C1 segment of cervical spinal cord (tissue), 14 donors: ENCODE measurements at places on chromosomes 6 and 20.

DNA sequence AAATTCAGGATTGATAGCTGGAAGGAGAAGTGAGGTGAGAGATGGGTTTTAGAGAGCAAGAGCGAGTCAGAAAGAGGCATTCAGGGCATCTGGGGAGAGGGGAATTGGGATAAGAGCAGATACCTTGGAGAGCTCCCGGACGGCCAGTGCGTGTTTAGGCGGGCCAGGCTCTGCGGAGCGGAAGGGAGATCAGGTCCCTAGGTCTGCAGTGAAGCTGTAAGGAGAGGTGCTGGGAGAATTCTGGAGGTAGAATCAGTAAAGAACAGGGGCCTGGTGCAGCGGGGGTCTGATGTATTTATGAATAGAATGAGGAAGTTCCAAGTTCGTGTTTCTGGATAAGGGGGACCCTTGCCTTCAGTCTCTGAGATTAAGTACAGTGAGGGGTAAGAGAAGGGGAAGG lies 47.4 kb upstream of the FAM83D start:
- no peak for DNase-seq

DNA sequence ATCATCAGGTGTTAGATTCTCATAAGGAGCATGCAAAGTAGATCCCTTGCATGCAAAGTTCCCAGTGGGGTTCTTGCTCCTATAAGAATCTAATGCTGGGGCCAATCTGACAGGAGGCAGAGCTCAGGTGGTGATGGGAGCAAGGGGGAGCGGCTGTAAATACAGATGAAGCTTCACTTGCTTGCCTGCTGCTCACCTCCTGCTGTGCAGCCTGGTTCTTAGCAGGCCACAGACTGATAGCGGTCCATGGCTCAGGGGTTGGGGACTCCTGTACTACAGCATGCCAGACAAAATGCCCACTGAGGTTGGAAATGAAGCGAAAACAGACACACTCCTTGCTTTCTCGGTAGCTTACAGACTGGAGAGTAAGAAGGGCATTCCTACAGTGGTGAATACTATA lies 386.8 kb downstream of the PLCB1 start:
- no peak for DNase-seq

GRCh38 chr20:24735263-24735662 lies 213.8 kb upstream of the CST7 start:
- DNase-seq = no peak

DNA sequence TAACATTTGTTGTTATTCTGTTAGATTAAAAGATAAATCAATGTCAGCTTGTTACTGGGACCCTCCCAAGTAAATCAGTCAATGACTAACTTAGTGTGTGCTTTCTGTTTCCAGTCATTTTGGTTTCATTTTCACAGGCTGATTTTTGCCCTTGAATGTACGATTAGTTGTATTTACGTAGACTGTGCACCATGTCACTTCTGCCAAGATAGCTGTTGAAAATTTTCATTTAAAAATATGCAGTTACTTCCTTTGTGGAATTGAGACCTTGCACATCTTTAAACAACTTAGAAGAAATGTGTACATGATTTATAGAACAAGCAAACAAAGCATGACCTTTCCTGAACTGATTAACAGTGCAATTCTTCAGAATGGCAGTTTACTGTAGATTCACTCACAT lies 944.8 kb upstream of the CITED2 start:
- no peak for DNase-seq

- DNase-seq = no peak
Measured at GRCh38 chr6:142886431-142887170, 58.4 kb downstream of the HIVEP2 start.

- DNase-seq = no peak
Measured at GRCh38 chr6:130535242-130535641, 169.4 kb downstream of the TMEM200A start.

DNA sequence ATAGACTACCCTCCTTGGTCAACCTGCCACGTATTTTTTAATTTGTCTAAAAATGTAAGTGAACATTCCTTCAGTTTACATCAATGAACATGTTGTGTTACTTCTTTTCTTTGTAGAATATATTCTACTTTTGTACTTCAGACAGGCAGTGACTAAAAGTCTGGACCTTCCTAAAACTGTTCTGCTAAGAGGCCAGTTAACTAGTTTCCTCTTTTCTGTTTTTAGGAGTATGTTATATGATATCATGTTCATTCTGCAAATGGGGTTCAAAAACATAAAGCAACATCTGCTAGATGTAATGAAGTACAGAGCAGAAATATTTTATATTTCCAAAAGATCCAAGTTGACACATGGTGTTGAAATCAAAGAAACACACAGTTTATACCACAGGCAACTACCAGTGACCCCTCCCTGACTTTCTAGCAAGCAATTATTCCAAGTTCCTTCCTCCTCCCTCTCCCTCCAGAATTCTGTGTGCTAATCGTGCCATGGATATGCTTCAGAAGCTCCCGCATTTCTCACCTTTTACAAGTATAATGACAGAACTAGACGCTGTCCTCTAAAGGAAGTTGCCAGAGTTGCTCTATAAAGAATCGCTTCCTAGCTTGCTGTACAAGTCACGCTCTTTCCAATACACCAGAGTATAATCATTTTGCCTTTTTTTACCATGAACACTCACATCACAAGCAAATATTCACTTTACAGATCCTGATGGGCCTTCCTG lies 64.7 kb downstream of the ARHGAP18 start:
- DNase-seq = no peak

- no peak for DNase-seq
Measured at GRCh38 chr6:3885262-3886036, 36.3 kb downstream of the FAM50B start.

GRCh38 chr20:755941-756340 lies 12.4 kb downstream of the SLC52A3 start:
- DNase-seq = no peak

GRCh38 chr6:14016935-14017625 lies 92.3 kb downstream of the RNF182 start:
- no peak for DNase-seq

- no peak for DNase-seq
Measured at GRCh38 chr20:9130521-9130920, 61.6 kb downstream of the PLCB4 start.

GRCh38 chr6:91659891-91660290 lies 1073.0 kb upstream of the MAP3K7 start:
- no peak for DNase-seq

DNA sequence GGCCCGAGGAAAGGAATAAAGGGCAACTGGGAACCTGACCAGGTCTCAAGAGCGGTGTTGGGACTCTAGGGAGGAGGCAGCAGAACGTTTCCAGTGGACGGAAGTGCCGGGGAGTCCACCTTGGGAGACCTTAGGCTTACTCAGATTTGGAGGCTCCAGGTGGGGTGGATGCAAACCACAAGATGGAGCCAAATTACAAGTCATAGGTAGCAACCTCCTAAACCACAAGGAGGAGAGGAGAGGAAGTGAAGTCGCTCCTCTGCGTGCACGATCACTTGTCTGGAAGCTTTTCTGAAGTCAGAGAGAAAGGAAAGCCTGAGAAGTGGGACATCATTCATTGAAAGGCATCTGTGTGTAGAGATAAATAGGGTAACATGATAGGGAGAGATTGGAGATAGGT lies 9.3 kb downstream of the HLA-DOA start:
- DNase-seq = no peak

GRCh38 chr6:138455746-138456400 lies 43.4 kb downstream of the NHSL1 start:
- DNase-seq = no peak

DNA sequence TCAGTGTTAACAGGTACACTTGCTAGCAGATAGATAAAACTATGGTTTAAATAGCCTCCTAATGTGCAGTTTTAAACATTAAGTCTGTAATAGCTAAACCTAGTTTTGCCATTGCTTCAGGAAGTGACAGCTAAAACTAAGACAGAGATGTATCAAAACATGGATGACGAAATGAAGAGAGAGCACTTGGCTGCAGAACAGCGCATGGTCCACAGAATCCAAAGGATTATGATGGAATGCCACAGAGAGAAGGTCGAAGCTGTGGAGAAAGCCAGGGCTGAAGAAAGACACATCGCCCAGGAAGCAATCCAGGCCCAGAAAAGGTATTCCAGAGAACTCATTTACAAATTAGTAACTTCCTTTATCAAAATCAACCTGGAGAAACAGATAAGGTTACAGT lies 11.6 kb downstream of the C6orf163 start:
- DNase-seq = no peak

GRCh38 chr6:4670290-4670689 lies 105.9 kb upstream of the CDYL start:
- no peak for DNase-seq

- DNase-seq = no peak
Measured at GRCh38 chr6:42781546-42781795, 381 bp upstream of the BICRAL start.

DNA sequence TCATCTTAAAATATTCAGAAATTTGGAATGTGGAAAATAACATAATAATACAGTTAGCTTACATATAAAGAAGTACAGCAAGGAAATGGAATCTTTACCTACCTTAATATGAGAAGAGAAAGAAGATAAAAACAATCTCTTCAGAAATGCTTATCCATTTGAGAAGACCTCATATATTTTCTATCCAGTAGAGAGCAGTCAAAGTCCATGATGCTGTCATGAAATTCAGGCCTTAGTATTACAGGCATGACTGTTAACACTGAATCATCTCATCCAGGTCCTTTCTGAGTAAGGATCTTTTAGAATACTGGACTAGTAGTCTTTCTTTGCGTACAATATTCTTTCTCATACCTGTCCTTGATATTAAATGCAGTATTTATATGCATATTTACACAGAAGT lies 713.4 kb downstream of the CD109 start:
- no peak for DNase-seq

DNA sequence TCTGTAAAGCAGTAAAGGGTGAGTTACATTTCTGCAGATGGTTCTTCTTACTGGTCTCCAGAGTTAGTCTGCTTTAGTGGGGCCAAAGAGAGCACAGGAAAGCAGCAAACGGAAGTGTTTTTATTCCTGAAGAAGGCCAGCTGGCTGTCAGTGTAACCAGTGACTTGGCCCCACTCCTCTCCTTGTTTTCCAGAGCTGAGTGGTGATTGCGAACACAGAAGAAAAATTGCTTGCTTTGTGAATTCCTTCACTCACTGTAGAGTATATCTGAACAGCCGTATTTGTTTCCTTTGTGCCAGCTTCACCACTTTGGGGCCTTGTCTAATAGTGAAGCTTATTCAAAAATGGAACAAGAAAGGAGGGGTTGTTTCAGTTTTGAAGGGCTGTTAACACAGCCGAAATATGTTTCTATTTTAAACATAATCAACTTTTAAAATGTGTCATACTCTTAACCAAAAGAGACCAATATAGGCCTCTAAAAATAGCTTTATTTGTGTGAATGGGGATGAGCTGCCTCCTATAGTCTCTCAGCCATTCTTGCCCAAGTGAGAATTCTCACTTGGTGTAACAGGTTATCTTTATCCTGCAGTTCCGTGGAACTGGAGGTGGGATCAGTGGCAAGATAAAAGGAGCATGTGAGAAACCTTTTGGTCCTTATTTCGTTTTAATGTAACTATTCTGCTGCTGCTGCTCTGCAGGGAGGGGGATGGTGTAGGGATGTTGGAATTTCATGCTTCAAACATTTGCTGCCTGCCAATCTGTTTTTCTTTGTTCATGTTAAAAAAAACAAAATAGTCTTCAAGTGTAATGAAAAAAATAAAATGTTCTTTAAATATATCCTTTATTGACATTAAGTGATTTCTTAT lies 37.8 kb downstream of the ZC2HC1B start:
- no peak for DNase-seq

DNA sequence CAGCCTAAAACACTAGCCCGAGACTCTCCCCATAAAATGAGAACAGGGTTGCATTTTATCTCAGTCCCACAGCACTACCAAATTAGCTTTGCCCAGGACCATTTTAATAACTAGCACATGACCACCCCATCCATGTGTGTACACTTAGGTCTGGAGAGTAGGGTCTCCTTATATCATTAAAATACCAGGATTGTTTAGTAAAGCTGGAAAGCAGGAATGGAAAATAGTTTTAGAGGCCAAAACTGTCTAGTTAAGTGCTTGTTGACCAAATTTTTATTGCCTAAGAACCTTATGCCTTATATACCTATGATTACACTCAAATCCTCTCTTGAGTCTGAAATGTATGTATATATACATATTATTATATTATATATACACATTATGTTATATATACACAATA lies 608.4 kb downstream of the HDGFL1 start:
- no peak for DNase-seq

DNA sequence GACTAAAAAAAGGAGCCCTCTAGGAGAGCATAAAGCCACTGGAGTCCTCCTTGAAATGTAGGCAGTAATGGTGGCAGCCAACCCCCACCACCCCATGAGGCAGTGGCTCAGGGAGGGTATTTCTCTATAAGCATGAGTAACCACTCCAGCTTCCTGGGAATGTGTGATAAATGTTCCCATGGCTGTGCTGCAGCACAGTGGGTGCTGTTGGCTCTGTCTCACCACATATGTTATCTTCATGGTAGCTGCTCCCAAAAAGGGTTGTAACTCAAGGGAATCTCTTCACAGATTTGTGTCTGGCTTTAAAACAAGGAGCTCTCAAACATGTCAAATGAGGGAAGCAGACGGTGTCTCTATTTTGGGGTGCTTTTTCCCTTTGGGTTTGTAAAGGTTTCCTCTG lies 7.5 kb upstream of the PHACTR1 start:
- no peak for DNase-seq

- DNase-seq = no peak
Measured at GRCh38 chr20:9588706-9589105, 74.3 kb downstream of the LAMP5 start.

- no peak for DNase-seq
Measured at GRCh38 chr6:2178125-2178524, 67.3 kb downstream of the GMDS start.

DNA sequence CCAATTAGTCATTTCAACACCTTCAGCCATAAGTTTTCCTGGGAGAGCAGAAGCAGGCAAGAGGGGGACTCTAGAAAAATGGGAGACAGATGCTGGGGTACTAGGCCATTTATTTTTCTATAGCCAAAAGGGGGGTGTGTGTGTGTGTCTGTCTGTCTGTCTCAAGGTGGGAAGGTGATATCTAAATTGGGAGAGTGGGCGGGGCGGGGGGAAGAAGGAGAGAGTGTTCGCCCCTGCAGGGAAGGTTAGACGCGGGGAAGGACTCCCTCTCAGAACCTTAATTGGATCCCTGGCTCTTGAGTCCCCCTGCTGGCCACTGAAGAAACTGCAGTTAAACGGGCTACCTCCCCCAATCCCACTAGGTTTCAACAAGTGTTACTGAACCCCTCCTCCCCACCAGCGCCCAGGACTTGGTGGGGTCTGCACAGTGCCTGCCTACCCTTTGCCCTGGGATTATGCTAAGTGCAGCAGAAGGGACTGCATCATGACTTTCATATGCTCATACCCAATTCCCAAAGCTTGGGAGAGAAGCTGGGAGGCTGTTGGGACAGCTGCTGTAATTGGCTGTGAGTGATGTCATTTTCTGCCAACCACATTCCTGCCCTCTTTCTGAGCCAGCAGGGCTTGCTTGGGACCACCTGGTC lies 45.8 kb downstream of the FOXP4 start:
- peak; percentile 22 for DNase-seq
